ENCODE measurements at places on chromosomes 7 and 10.

DNA sequence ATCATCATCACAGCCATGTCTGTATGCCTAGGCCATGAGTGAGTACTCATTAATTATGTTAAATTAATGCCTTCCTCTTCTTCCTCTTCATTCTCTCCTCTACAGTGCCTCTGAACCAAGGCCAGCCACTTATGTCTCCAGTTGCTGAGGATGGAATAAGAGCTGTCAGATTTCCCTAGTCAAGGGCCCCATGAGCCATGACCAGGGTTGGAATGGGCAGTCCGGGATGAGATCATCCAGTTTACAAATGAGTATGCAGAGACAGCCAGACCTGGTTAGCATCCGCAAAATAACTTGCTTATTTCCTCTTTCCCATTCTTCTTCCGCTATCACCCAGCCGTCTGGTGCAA is 342.7 kb downstream of the GRID1 start:
- DNase-seq, result no peak

- DNase-seq, result no peak
Observed at GRCh38 chr10:66586897-66587679, 338.7 kb upstream of the LRRTM3 start.

- no peak for DNase-seq
Observed at GRCh38 chr10:36096576-36096975, 454.5 kb upstream of the FZD8 start.

GRCh38 chr10:71638822-71639719 is 80.5 kb downstream of the C10orf105 start:
- DNase-seq, result no peak

DNA sequence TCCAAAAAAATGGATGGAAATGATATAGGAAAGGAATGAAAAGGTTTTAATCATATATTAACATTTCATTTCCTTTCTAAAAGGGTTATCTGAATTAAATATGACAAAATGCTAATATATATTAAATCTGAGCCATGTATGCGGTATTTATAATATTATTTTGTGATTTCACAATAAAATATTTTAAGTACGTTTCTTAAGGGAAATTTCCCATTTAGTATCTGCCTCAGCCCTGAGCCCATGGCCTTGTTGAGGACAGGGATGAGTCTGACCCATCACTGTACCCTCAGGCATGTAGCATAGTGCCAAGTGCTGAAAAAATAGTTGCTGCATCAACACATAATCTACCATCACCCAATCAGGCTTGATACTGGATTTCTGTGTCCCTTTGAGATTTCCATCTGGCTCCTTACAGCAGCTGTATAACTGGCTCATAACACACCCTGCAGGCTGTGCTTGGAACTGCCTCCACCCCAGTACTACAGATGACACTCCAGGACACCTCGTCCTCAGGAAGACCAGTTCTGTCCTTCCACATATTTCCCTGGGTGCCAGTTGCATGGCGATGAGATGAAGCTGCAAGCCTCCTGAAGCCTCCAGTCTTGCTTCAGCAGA is 59.4 kb upstream of the ASAH2 start:
- no peak for DNase-seq
